ENCODE measurements at places on chromosomes 3 and 15.

- no peak for DNase-seq
Measured at GRCh38 chr3:23921052-23921511, 4.2 kb downstream of the RPL15 start.

- no peak for DNase-seq
Measured at GRCh38 chr3:134074001-134074789, 44.5 kb upstream of the SLCO2A1 start.

- DNase-seq: no peak
Measured at GRCh38 chr3:195834675-195835583, 23.2 kb upstream of the MUC4 start.

GRCh38 chr15:48144889-48145288 lies 24.1 kb downstream of the SLC24A5 start:
- DNase-seq: no peak

DNA sequence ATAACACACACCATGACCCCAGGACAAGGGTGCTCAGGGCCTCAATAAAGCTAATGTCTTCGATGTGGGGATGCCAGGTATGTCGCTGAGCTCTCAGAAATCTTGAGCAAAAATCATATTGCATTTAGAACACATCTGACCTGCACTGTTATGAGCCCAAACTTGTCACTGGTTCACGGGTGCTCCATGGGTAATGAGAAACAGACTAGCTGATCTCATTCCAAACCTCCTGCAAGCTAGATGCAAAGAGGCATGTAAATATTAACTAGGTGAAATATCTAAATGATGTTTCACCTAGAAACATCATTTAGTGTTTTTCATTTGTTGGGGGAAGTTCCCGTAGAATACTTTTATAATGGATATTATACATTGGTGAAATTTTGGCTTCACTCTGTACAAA lies 549.4 kb downstream of the OCA2 start:
- DNase-seq: no peak

- no peak for DNase-seq
Measured at GRCh38 chr3:52062505-52062904, 6.1 kb upstream of the DUSP7 start.

DNA sequence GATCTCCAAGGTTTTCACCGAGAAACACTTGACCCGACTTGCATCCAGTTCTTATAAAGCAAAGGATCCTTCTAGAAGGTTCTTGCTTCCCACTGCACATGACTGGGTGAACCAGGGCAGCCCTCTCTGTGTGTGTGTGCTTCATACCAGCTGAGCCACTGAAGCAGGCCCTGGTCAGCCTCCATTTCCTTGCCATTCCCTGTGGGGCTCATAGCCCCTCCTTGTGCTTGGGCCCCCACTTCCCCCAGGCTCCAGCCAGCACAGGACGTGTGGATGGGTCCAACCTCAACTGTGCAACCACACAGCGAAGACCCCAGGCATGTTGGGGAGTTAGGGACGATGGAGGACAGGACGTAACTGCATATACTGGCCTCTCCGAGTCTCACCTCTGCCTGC lies 15.5 kb downstream of the KLF15 start:
- DNase-seq: no peak

DNA sequence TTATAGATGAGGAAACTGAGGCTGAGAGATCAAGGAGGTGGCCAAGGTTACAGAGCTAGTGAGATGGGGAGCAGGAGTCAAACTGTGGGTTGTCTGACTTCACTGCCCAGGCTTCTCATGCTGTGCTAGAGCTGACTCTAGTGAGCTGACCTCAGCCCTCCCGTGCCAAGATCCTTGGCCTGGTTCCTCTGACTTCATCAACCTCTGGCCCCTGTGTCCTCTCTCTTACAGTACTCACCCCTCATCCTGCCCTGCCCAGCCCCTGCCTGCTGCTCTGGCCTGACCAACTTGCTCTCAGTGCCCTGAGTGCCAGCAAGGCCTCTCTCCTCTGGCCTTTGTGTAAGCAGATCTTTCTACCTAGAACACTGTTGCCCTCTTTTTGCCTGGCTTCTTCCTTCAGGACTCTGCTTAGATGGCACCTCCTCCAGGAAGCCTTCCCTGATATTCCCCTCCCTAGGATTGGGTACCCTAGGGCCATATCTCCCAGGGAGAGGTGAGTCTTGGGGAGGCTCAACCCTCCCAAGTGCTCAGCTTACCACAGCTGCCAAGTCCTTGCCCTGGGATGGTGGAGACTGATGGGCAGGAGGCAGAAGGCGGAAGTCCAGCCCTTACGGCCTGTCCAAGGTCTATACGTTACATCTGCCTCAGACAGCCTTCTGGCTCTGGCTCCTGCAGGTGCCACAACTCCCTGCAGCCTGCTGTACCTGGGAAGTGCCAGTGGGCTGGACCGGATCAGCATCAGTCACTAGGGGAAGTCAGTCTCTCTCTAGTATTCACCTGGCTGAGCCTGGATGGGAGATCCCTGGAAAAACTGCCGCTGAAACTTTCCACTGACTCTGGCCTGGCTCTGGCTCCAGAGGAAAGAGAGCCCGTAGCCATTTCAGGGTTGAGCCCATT lies 36.3 kb upstream of the FAM107A start:
- no peak for DNase-seq

DNA sequence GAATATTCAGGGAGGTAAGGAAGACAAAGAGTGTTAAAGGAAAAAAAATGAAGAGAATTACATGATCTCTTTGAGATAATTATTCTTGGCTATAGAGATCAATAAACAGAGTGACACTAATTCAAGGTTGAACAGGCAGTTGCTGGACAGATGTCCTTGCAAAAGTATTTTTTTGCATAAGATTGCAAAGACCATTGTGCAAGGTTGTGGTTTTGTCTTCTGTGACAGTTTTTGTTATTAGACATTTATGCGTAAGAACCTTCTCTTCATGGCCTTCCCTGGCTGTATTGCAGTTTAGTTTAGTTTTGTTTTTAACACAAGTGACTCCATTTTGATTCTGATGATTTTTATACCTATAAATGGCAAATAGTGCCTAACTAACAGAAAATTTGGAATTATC lies 682.8 kb upstream of the ARPP21 start:
- DNase-seq: no peak

GRCh38 chr3:183988216-183988790 lies 29.4 kb downstream of the ABCC5 start:
- no peak for DNase-seq

GRCh38 chr15:71215126-71215894 lies 100.0 kb downstream of the THSD4 start:
- DNase-seq: no peak

GRCh38 chr3:29758434-29759322 lies 477.8 kb downstream of the RBMS3 start:
- no peak for DNase-seq

- no peak for DNase-seq
Measured at GRCh38 chr15:63054985-63055384, 12.4 kb downstream of the TPM1 start.

GRCh38 chr3:11438646-11439045 lies 166.4 kb downstream of the ATG7 start:
- peak; percentile 55 for DNase-seq

DNA sequence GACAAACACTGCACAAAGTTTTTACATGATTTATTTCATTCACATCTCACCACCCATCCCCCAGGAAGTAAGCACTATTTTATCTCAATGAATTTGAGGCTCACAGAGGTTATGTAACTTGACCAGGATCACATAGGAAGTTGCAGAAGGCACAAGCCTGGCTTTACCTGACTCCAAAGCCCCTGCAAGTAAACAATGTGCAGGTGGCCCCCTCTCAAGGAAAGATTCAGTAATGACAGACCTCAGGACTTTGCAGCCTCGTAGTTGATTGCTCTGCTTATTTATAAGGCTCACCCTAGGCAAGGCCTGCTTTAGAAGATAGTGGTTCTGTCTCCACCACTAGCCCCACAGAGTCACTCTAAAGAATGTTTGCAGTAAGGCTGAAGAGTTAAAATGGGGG lies 79.8 kb upstream of the MDFIC2 start:
- DNase-seq: no peak

- DNase-seq: no peak
Measured at GRCh38 chr15:96750361-96750760, 419.9 kb downstream of the NR2F2 start.

DNA sequence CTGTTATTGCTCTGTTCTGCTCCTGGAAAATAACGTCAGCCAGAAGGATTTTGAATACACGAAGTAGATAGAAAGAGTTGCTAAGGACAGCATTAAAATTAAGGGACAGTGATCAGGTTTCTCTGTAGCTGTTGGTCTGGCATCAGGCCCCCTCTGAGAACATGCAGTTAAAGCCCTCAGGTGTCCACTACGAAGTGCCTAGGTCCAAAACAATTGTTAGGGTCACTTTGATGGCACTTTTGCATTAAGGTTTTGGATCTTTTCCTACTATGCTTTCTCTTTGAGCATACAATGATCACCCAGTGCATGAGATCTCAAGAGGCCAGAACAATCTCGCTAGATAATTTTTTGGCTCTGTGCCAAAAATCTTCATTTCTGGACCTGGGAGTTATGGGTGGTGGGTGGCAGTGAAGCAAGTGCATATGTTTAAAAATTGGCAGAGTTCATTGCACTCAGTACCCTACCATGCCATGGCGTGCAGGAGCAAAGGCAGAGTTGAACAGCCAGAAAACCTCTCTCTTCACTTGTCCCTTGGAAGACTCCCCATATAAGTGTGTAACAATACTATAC lies 797.6 kb downstream of the ROBO2 start:
- DNase-seq: no peak

DNA sequence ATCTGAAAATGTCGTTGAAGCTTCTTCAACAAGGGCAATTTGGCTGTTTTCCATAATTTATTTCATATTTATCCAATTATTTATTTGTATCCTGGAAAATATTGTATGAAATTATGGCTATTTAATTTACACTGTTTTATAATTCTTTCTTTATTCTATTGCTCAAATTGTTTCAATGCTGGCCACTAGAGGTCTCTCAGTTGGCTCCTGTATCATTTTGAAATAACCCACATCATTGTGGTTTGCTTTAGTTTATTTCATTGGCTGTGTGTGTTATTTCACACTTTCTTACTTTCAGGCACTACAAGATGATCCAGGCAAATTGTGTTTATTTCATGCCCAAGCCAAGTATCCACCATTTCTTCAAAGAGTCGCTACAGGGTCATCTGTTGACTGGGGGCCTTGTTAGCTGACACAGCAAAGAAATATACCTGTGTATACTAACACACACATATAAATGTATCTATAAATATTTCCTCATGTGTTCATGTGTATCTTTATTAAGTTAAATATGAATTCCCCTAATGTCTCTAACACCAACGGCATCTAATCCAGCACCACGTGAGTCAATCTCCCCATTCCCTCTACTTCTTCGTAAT lies 86.2 kb downstream of the NPAP1 start:
- DNase-seq: no peak

- DNase-seq: no peak
Measured at GRCh38 chr3:153315781-153316180, 153.8 kb downstream of the RAP2B start.

DNA sequence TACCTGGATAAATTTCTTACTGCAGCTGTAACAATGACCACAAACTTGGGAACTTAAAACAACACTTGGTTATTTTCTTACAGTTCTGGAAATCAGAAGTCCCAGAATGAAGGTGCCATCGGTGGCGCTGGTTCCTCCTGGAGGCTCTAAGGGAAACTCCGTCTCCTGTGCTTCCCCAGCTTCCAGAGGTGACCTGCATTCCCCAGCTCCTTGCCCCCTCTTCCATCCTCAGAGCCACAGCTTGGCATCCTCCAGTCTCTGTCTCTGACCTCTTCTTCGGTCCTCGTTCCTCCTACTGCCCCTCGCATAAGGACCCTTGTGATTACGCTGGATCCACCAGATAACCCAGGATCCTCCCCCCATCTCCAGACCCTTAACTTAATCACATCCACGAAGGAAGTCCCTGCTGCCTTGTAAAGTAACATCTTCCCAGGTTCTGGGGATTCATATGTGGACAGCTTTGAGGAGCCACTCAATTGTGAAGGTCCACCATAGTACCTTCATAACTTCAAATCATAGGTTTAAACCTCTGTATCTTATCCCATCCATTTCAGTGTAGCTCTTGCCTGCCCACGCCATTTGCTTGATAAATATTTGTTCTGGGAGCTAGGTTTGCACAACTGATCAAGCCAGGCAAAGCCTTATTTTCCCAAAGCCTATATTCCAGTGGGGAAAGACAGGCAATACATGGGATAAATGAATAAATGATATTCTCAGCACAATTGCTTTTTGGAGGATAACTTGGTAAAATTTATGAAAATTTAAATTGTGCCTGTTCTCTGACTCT lies 34.8 kb downstream of the KLF15 start:
- DNase-seq: no peak

GRCh38 chr3:126480861-126481260 lies 5.2 kb upstream of the ZXDC start:
- no peak for DNase-seq
